ENCODE measurements at places on chromosomes 6 and 20.

DNA sequence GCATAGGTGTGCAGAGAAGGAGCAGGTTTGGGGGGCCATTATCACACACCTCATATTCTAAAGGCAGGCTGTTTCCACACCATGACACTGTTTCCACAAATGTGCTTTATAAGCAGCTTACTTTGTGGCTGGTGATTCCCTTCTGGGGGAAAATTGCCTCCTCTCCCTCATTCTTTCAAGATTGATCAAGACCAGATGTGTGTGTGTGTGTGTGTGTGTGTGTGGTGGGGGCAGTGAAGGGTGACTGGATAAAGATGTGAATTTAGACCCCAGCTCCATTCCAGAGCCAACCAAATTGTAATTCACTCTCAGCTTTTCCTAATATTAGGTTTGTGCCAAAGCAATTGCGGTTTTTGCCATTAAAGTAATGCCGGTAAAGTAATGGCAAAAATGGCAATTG, 45.6 kb downstream of the EDN3 start:
- DNase-seq: no peak

GRCh38 chr20:57405236-57406016, 14.2 kb downstream of the RBM38 start:
- DNase-seq: no peak

GRCh38 chr6:100378576-100378975, 86.1 kb downstream of the SIM1 start:
- DNase-seq: no peak

DNA sequence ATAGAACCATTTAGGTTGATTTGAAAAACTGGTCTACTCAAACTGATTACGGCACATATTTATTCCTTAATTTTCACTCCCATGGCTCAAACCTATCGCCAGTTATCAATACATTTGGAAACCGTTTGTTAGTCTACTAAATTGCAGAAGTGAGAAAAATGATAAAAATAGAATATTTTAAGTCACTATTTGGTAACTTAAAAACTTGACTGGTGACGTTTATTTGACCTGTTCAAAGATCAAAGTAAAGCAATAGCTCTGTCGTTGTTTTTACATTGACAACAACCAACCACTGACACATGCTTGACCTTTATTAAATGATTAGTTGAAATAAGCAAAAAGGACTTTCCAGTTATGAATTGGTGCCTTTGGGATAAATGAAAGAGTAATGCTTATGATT, 402.9 kb upstream of the MAP3K7 start:
- DNase-seq: no peak

DNA sequence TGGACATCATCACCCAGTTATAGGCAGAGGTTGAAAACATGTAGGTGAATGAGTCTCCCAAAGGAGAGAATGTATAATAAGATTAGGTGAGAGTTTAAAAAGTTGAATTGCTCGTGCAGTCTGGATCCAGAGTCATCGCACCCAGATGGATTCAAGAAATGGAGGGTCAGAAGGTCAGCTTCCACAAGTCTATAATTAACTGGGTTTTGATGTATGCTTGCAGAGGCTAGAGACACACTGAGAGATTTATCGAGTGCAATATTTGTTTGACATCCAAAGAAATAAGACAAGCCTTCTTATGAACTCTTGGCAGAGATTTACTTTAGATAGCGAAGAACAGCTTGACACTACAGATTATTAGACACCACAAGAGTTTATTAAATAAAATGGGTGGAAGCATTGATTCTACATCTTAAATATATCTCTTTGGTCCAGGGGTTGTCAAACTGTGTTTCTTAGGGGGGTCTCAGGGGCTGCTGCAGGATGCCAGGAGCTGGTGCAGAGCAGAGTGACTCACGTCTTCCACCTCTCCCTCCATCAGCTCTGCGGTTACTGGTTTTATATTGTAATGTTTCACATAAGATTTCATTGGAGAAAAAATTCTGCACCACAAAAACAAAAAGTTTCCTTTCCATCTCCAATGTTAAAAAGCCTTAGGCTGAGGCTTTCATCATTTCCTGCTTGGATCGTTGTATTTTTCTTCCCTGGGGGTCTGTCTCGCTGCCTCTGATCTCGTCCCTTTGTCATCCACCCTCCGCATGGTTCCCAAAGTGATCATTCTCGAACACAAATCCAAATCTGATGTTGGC, 176.2 kb upstream of the AHI1 start:
- no peak for DNase-seq

DNA sequence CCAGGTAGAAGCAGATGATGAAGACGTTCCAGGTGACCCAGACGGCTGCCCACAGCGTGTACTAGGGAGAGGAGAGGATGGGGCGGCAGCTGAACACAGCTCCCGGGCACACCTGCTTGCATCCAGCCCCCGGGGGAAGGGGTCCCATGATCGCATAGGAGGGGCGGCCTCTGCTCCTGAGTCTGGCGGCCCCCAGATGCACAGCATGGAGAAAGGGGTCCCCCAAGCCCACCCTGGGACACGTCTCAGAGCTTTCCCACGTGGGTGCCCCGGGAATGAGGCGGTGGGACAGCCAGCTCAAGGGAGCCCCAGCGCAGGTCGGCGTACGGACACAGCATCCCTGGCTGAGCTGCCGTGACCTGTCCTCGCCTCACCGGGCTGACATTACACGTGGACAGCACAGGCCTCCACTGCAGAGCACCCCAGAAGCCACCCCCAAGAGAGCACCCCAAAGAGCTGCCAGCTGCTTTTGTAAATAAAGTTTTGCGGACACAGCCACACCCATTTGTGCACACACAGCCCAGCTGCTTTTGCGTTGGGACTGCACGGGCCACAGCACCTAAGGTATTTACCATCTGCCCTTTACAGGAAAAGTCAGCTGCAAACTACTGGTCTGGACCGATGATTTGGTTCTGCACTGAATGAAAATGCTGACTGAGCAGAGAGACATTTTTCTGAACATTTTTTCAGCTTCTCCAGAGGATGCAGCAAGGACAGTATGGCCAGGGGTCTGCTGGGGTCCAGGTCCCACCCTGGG, 5.2 kb downstream of the NKAIN4 start:
- DNase-seq: no peak

GRCh38 chr20:35387334-35387733, 24.4 kb downstream of the UQCC1 start:
- no peak for DNase-seq

DNA sequence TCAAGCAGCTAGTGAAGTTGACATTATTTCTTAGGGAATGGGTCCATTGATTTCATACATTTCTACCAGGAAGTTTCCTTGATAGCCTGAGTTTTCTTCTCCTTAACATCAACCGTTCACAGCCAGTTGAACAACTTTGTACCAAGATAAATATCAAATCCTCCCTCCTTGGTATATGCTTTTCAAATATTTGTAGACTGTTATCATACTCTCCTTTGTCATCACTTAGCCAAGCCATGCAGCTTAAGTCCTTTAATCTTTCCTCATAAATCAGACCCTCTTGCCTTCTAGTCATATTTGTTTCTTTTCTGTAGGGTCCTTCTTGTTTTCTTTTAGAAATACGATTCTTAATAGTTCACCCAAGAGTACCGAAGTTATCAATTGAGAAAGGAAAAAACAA, 25.6 kb downstream of the RFX6 start:
- no peak for DNase-seq

DNA sequence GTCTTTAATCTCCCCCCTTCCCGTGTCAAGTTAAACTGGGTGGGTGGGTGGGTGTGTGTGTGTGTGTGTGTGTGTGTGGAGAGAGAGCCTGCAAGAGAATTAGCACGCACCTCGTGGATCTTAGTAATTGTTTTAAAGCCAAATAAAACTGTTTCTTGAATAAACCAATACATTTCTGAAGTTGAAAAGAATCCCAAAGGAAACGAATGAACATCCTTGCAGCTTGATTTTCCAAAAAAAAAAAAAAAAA, 381 bp upstream of the BICRAL start:
- no peak for DNase-seq

DNA sequence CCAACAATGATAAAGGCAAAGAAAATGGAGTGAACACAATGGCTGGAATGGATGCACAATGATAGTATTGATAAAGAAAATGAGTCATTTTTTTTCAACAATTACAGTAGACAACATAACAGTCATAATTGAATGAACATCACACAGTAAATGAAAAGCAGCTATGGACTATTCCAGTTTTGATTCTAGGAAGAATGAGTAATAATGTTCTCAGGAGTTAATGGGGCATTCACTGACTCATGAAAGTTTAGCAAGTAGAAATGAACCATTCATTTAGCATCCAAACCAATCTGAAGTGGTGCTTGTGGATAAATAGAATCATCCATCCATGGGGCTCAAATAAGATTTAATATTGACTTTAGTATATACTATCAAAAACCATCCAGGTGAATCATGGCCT, 1029.5 kb upstream of the GJE1 start:
- DNase-seq: no peak

DNA sequence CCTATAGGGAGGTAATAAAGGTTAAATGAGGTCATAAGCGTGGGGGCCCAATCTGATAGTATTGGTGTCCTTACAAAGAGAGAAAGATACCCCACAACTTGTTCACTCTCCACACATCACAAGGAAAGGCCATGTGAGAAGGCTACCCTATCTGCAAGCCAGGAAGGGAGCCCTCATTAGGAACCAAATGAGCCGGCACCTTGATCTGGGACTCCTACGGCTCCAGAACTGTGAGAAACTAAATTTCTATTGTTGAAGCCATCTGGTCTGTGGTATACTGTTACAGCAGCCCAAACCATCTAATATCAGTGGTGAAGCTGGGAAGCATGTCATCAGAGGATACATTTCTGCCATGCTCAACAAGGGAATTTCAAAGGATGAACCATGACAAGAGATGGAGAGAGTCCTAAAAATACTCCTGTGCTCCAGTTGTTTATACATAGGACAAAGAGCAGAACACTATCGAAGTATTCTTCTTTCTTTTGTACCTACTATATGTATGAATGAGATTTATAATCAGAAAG, 10.4 kb downstream of the COX7A2 start:
- no peak for DNase-seq

DNA sequence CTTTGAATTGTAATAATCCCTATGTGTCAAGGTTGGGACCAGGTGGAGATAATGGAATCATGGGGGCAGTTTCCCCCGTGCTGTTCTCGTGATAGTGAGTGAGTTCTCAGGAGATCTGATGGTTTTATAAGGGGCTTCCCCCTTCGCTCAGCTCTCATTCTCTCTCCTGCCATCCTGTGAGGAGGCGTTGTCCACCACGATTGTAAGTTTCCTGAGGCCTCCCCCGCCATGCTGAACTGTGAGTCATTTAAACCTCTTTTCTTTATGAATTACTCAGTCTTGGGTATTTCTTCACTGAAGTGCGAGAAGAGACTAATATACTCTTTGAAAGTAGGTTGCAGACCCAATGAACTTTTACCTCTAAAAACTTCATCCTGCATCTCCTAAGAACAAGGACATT, 39.2 kb upstream of the KCNG1 start:
- DNase-seq: no peak

DNA sequence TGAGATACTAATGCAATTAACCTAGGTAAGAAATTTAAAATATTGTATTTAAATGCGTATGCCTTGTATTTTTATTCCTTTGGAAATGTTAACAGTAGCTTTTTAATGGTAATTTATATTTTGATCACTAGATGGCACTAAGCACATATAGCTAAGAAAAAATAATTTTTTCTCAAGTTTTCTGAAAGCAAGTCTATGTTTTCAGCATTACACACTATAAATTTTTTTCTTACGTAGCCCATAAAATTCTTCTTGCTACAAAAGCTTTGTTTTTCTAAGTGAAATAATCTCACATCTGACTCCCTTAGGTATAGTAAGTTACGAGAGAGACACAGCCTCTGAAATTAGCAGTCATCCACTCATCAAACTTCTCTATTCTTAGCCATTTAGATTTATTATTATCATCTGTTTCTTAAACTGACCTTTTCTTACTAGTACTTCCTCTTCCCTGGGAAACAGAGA, 35.7 kb downstream of the TSPYL4 start:
- DNase-seq: no peak

GRCh38 chr6:138594758-138595140, 95.5 kb upstream of the NHSL1 start:
- no peak for DNase-seq

DNA sequence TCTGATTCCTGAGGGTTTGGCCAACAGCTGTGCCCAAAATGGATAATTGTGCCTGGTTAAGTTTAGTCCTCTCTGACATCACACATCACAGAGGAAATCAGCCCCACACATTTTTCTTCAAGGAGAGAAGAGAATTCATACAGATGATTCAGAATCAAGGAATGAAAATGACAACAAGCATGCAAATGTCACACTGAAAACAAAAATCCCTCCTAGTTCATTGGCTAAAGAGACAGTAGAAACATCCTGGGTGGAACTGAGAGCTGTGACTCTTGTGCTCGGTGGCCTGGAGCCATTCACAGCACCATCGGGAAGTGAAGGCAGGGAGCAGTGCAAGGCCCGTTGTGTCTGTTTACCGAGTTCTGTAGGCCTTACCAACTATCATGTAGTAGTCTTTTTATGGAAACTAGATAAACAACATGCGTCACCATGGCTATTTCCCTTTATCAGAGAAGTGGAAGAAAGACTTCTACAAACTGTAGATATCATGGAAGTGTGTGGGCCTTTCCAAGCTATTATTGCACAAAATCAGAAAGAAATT, 81.7 kb upstream of the TENT5A start:
- no peak for DNase-seq

- no peak for DNase-seq
Observed at GRCh38 chr6:45653117-45653883, 275.6 kb upstream of the SUPT3H start.

GRCh38 chr6:5173810-5174209, 86.9 kb downstream of the LYRM4 start:
- no peak for DNase-seq

DNA sequence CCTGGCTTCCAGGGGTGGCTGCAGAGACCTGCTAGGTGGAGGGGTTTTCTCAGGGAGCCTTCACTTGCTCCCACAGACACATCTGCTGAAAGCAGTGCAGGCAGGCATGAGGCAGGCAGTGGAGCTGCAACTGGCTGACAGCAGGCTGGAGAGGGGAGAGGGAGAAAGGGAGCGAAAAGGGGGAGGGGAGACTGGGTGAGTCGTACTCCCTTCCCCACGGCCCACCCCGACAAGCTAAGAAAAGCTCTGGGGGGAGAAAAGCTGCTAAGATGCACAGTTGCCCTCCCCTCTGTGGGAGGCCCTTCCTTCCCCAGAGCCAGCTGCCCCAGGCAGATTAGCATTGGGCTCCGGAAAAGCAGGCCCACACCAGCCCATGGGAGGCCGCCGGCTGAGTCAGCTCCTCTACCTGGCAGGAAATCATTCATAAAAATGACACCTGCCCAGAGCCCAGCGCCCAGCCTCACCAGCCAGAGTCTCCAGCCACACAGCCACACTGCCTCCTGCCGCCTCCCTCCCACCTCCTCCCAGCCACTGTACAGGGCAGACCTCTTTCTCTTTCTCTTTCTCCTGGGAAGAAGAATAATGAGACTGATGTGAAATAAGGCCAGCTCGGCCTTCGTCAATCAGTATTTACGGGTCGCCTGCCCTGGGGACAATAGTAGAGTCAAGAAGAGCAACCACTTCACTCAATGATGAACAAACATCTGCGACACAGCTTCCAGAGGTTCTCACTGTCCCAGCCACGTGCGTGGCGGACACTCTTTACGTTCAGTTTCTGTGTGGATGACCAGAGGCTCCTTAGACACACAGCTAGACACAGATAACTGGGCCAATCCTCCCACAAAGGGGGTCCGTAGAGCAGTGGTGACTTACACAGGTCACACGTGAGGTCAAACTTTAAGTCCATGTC, 7.7 kb upstream of the C20orf203 start:
- no peak for DNase-seq
